ENCODE measurements at places on chromosomes 7 and 10. TPM values are rescaled to one million over a fixed set of nuclear protein-coding genes. Genes with fewer than 3 reads are reported as not detected.

DNA sequence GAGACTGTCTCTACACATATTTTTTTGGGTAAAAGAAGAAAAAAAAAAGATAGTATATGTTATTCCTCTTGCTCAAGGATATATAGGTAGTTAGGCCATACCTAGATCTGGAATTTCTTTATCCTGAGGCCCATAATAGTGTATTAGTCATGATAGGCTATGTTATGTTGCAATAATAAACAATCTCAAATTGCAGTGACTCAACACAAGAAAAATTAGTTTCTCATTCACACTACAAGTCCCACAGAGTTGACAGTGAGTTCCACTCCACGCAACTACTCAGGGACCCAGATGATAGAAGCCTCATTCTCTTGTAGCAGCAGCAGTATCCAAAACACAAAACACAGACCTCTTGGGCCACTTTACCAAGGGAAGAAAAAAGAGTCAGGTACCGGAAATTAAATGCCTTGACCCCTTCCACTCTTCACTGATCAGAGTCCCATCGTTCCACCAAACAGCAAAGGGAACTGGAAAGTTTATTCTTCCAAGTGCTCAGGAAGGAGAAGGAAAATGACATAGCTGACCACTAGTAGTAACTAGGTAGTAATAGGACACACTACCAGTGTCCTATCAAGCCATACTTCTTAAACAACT is 7.4 kb upstream of the C10orf67 start:
- no peak for DNase-seq

DNA sequence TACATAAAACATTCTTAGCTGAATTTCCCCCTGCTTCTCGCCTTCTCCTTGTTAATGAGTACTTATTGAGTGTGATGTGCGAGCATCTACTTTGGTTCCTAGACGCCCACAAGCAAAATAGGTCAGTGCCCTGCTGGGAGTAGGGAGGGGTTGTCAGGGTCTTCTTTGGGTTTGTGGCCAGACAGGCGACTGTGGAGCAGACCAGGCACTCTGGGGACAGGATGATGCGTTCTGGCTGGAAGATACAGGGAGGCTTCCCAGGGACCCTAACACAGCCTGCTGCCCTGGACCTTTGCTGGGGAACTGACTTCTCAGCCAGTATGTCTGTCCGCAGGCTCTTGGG is 227.2 kb downstream of the CUX1 start:
- no peak for DNase-seq

GRCh38 chr10:126937026-126937425 is 31.8 kb downstream of the DOCK1 start:
- DNase-seq, result no peak

- no peak for DNase-seq
Measured at GRCh38 chr7:75966190-75966961, 28.0 kb downstream of the TMEM120A start.

- no peak for DNase-seq
Measured at GRCh38 chr10:42960491-42960990, 116.3 kb upstream of the RET start.

GRCh38 chr10:14063531-14064285 is 267.0 kb downstream of the FRMD4A start:
- no peak for DNase-seq

DNA sequence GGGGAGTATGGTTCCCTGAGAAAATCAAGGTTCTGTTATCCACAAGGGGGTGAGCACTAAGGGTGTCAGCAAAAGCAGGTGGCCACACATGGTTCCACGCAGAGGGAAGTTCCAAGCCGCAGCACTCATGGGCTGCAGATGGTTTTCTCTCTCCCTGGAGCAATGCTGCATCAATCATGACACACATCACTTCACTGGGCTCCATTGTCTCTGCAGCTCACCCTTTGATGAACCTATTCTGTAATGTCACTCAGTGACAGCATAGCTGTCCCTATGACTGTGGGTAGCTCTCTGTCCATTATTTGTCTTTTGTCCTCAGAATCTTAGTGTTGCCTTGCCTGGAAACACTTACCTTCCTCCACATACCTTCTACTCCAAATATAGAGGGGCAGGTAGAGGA is 34.8 kb downstream of the LRRC18 start:
- DNase-seq, result no peak

DNA sequence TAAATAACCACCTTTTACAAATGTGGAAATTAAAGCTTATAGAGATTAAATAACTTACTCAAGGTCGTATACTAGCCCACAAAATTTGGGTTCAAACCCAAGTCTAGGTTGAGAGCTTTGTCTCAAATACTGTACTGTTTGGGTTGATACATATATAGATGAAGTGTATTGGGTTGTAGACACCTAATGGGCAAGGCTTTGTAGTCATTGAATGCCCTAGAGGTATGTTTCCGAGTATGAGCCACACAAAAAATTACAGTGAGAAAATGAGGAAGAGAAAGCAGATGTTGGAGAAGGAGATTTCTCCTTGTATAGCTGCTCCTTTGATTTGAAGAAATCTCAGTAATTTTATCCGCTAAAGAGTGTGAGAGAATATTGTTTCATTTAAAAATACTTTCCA is 60.6 kb downstream of the C1GALT1 start:
- no peak for DNase-seq

HOXA13 gene
- total RNA-seq, result not detected

AKR1D1 gene
- total RNA-seq, result not detected

Data from CD4-positive, alpha-beta memory T cell (primary cell).